ENCODE measurements at places on chromosomes 1 and 21.

DNA sequence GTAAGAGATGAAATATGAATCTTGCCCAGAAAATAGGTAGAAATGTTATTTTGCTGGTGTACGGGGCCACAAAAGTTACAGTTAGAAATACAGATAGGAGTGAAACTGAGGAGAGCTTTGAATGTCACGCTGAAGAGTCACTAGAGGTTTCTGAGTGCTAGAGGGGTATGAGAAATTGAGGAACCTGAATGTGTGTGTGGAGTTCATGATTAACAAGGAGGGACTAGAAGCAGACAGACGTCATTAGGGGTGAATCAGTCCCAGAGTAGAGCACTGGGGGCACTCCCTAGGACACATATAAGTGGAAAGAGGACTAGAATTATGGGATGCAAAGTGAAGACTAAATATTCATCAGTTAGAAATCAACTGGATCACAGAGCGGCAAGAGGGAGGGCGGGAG is 188.9 kb upstream of the MAP1LC3C start:
- no peak for DNase-seq

- DNase-seq, result no peak
These were observed 846.5 kb upstream of the NCAM2 start for GRCh38 chr21:20151741-20152140.

DNA sequence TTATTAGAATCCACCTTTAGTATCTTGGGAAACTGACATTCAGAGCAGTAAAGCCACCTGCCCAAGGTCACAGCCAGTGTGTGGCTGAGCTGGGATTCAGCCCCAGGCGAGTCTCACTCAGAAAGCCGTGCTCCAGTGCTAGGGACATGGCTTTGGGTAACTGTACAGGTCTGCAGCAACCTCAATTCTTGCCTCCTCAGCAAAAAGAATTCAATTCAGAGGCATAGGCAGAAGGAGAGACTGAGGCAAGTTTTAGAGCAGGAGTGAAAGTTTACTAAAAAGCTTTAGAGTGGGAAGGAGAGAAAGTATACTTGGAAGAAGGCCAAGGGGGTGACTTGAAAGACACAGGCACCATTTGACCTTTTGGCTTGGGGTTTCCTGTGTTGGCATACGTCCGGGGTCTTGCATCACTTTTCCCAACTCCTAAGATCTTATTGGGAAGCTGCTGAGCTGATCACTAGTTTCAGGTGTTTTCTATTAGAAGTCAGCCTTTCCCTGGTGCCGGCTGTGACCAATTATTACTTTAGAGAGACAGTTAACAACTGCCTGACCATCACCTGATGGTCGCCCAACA is 529.3 kb downstream of the MATN1 start:
- no peak for DNase-seq

- no peak for DNase-seq
These were observed 153.2 kb downstream of the PIK3R3 start for GRCh38 chr1:45979074-45979777.

GRCh38 chr21:42156690-42157605 is 62.0 kb upstream of the ABCG1 start:
- DNase-seq, result no peak

DNA sequence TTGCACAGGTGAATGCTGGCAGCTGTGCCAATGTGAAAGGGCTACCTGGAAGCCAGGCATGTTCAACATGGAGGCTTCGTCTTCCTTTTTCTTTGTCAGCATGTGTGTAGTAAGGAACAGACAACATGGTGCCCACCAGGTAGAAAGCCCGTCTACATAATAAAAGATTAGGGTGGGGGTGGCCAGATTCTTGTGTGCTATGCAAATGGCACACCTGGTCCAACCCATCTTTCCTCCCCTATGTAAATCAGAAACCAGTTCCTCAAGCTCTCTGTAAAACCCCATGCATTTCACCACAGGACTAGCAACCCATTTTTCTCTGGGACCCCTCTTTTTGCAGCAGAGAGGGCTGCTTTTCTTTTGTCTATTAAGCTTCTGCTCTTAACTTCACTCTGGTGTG is 72.3 kb upstream of the ZP4 start:
- no peak for DNase-seq

DNA sequence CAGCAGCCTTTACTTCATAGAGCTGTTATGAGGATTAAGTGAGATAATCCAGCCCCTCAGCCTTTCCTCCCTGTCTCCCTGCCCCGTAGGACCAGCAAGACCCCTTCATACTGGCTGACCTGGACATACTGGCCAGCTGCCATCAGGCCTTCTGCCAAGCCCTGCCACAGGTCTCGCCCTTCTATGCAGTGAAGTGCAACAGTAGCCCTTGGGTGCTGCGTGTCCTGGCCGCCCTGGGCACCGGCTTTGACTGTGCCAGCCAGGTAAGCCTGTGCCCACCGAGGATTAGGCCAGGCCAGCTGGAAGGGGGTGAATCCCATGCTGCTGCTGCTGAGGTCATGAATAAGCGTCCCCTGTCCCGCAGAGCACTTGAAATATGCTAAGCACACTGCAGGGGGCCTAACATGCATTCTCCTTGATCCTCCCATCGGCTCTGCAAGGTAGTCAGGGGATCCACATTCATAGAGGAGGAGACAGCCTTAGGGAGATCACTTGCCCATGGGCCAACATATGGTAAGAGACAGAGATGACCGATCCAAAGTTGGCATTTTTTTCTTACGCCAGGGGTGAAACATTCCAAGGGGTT is 73.3 kb upstream of the TINAGL1 start:
- no peak for DNase-seq

GRCh38 chr1:235054466-235054865 is 74.2 kb downstream of the TOMM20 start:
- DNase-seq, result no peak

DNA sequence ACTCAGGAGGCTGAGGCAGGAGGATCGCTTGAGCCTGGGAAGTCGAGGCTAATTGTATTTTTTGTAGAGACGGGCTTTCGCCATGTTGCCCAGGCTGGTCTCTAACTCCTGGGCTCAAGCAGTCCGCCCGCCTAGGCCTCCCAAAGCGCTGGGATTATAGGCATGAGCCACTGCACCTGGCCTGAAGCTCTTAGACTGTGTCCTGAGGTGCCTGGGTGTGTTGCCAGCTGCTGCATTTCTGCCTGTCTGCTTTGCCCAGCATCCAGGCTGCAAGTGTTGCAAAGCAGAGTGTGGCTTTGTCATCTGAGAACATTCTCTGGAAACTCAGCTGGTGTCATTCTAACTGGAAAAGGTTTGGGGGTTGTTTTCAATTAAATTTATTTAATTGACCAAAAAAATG is 105.0 kb downstream of the HUNK start:
- DNase-seq, result no peak

DNA sequence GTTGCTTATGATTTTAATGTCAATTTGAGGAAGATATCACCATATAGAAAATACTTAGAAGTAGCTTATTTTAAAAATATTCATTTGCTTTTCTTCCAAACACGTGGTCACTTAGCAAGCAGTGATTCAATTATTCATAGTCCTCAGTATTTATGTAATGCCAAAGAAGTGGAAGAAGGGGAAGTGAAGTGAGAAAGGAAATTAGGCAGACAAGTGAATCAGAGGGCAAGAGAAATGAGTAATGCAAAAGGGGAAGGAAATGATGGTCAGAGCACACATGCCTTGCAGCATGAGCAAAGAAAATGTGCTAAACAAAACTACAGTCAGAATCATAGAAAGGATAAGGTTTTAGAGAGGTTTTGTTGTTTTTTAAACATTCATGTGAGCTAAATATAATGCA is 31.8 kb downstream of the SDCCAG8 start:
- peak; percentile 94 for DNase-seq

DNA sequence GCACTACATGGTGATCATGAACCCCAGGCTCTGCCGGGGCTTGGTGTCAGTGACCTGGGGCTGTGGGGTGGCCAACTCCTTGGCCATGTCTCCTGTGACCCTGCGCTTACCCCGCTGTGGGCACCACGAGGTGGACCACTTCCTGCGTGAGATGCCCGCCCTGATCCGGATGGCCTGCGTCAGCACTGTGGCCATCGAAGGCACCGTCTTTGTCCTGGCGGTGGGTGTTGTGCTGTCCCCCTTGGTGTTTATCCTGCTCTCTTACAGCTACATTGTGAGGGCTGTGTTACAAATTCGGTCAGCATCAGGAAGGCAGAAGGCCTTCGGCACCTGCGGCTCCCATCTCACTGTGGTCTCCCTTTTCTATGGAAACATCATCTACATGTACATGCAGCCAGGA is 589 bp downstream of the OR2W3 start:
- DNase-seq, result no peak

- no peak for DNase-seq
These were observed 12.4 kb upstream of the C2CD2 start for GRCh38 chr21:41966041-41966833.

GRCh38 chr1:17819129-17819802 is 64.1 kb downstream of the ACTL8 start:
- DNase-seq, result no peak

- DNase-seq, result no peak
These were observed 227.2 kb downstream of the ATG4C start for GRCh38 chr1:63010913-63011660.

DNA sequence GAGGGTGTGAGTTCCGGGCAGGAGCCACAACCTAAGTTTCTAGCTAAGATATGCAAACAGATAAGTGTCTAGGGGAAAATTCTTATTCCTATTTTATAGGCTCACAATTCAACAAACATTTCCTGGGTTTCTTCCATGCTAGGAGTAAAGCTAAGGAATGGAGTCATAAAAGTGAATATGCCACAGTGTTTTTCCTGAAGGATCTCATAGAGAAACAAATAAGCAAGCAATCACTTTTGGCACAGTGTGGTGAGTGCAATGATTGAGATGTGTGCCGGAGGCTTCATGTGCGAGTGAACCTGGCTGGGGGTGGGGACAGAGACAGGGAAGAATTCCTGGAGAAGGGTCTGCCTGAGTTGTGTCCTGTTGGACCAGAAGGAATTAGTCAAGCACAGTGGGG is 147.4 kb downstream of the TENT5C start:
- DNase-seq, result no peak

DNA sequence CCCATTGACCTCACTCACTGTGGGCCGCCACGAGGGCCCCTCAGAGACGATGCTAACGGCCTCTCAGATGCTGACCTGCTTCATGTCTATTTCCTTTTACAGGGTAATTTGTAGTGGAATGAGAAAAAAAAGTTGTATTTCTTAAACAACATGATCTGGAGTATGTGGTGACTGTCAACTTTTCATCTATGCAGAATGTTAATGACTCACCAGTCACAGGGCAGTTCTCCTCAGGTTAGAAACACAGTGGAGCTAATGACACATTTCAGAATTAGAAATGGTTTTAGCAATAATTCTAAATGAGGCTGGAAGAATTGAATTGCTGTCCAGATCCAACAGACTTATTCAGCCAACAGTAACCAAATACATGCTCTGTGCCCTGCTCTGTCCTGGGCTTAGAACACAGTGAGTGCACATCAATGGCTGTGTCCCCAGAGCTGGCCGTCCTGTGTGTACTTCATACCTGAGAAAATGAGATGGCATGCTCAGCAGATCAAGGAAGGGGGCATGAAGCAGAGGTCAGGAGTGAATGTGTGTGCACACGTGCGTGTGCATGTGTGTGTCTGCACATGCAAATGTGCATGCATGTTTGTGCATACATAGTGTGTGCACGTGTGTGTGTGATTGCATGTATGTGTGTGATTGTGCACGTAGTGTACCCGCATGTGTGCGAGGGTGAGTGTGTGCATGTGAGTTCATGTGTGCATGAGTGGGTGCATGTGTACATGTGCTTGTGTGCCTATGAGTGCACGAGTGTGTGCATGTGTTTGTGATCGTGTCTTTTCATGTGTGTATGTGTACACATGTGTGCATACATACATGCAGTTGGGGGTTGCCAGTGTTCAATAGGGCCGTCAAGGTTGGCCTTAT is 145.3 kb downstream of the PCBP3 start:
- no peak for DNase-seq
